Adipocyte (in vitro differentiated cells): ENCODE measurements at places on chromosomes 6 and 20.
A peak's percentile ranks its signal among the peaks of the same experiment; 100 is the strongest.

- no peak for DNase-seq
Observed at GRCh38 chr6:164085091-164086075, 670.9 kb downstream of the QKI start.

DNA sequence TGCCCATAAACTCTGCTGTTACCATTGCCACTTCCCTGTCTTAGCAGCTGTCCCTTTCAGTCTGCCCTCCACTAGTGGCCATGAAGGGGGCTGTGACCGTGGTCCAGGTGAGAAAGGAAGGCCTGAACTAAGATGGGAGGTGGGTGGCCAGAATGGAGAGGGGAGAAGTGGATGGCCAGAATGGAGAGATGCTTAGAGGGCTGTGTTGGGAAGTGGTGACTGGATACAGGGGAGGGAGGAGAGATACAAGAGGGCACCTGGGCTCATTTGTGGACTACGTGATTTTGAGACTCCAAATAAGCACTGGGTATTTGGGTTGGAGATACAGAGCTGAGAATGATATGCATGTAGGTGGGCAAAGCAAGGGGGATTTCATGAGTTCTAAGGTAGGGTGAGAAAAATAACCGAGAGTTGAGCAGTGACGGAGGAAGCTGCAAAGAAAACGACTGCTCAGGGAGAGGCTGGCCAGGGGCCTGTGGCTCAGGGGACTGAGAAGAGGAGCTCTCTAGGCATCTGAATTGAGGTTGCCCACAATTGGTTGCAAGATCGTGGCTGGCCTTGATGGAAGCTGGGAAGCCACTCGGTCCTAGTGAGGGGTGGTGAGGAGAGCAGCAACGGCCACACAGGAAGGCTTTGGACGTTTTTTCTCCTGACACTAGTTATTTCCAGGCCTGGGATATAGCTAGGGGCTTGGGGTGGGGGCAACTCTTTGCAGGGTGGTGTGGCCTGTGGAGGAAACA lies 36.9 kb downstream of the PANK2 start:
- DNase-seq = no peak

DNA sequence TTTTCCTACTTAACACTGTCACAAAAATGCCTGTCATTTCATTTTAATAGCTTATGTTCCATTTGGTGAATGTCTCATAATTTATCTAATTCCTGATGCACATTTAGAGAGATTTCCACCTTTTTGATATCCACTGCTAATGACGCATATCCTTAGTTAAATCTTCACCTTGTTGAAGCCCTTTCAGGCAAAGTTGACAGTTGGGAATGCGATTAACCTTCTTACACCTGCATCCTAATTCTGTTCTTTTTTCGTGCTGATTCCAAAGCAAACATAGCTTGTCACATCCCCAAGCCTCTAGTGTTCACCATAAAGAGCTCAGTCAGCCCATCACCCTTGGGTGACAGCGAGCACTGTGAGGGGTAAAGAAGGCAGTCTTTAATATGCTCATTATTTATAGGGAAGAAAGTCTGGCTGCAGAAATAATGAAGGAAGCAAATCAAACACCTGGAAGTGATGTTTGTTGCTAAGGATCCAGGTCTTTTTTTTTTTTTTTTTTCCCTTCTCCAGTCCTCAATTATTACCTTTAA lies 205.6 kb downstream of the DTNBP1 start:
- no peak for DNase-seq

DNA sequence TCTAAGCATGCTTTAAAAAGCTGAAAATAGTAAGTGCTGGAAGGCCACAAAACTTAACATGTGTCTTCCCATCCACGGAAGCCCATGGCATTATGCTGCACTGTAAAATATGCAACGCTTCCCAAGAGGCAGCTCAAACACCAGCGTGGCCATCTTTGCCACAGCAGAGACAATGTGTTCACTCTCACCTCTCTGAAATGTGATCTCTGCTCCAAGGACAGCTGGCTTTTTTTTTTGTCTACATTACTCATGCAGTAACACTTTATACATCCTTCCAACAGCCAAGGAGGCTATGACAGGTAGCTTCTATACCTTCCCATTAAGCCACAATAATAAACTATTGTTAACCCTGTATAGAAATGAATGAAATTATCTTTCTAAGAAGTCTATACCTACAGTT lies 49.2 kb downstream of the BLOC1S5 start:
- DNase-seq = no peak

GRCh38 chr20:38975539-38976120 lies 13.5 kb downstream of the DHX35 start:
- no peak for DNase-seq

- DNase-seq = peak; percentile 32
Observed at GRCh38 chr6:121157906-121158305, 176.4 kb downstream of the TBC1D32 start.

DNA sequence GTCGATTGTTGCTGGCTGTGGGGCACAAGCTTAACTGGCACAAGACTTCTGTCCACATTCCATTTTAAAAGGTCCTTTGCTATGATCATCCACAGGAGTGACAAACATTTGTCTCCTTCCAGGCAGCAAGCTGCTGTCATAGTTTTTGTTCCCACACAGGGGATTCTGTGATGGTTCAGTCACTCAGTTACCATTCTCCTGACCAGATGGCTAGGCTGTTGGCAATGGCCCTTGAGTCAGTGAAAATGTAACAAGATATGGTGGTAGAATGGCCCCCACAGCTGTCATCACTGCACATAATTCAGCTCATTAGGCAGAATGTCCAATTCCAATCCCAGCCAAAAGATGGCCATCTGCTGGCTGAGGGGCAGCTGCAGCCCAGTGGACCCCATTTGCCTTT lies 13.7 kb downstream of the BPIFA1 start:
- no peak for DNase-seq

DNA sequence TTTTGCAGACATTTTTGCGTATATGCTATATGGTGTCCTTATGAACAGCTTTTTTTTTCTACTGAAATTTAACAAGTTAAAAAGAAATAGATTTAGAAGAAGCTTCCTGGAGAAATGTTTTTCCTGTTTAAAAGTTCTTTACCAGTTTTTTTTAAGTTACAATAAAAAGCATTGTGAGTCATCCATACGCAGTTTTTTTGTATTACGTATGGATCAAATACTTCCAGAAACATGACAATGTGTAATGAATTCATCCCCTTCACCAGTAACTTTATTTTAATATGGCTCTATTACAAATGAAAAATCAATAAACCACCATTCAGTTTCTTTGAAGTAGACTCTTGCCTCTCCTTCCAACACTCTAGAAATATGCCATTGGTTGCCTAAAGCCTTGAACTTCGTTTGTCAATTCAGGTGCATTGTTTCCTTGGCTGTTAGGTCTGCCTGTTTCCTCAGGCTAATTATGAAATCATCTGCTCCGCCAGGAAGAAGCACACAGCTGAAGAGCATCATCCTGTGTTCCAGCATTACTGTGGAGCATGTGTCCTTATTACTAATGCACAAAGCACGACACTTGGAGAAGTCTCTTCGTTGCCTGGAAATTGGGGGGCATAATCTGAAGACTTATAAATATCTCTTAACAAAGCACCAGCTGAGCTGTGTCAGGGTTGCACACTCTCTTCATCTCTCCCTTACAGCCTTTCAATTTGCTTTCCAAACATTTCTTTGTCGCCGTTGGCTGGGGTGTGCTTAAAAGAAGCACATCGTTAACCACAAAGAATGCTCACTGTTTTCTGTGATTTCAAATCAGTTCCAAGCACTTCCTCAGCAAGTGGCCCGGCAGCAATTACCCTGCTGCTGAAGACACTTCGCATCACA lies 9.6 kb downstream of the MOXD1 start:
- DNase-seq = peak; percentile 78

DNA sequence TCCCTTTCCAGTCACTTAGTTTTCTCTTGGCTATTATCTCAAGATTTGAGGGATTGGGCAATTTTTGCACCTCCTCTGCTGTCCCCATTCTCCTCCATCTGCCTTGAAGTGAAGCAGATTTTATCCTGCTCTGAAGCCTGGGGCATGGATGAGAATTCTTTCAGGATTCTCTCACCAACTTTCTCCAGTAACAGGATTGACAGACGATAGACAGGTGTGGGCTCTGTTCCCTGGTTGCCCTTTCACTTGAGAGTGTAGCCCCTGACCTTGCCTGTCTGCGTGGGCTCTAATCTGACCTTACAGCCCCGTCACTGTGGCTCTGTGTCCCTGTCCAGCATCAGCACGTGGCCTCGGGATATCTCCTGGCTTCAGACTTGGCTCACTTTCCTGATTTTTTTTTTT lies 27.1 kb downstream of the CDYL start:
- no peak for DNase-seq

DNA sequence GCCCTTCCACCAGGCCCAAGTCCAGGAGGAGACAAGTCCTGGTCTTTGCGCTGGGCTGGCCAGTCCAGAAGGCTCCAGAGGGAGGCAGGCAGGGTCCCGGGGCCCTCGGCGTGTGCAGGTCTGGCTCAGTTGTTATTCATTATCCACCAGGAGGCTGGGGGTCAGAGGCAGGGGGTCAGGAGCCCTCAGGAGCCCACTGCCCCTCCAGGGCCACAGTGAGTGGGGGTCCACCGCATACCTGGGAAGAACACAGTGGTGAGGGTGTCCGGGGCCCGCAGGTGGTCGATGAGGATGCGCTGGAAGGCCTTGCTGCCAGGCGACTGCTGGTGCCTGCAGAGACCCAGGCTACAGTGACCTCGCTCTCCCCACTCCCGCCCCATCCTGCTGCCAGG lies 4.4 kb upstream of the C20orf144 start:
- no peak for DNase-seq

DNA sequence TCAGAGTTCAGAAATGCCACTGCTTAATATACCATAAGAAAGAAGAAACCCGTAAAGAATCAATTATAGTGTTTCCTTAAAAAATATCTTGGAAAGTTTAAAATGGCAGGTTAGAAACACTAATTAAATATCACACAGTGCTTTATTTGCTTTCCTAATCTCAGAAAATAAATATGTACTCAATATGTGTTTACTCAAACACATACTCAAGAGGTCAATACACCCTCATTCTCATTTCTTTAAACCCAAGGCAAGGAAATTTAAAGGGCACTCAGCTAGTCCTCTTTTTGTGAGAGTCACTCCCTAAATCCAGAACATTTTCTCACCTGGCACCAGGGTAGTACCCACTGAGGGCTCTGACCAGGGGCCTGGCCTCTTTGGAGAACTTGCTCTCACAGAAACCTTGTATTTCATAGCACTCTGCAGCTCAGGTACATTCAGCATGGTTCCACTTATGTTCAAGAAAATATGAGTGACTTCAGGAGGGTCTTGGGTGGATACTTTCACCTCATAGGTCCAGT lies 38.2 kb downstream of the ROS1 start:
- DNase-seq = no peak

GRCh38 chr6:155036907-155037306 lies 41.8 kb downstream of the TIAM2 start:
- no peak for DNase-seq

DNA sequence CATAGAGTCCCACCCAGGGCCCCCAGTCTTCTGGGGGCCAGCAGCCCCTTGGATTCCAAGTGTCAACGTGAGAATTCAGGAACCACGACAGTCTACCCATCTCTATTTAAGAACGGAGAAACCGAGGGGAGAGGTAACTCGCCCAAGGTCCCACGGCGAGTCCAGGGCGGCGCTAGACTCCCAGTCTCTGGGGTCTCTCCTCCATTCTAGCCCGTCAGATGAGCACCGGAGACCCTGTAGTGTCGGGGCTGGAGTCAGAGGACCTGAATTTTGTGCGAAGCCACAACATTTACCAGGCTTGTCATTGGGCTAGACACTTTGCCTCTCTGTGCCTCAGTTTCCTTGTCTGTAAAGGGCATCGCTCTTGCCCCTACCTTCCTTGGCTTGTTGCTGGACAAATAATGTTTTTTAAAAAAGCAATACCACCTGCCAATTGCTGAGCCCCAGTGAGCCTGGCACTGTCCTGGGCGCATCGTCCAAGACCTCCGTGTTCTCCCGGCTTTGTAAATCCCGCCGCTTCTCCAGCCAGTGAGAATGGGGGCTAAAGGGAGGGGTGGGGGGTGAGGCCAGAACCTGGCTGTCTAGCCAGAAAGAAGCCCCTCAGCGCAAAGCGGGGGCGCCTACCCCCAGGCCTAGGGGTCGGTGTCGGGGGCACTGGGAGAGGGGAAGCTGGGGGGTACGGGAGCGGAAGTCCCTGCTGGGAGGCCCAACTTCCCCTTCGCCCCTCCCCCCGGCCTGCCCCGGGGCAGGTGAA lies 91.7 kb downstream of the NCR2 start:
- DNase-seq = no peak

DNA sequence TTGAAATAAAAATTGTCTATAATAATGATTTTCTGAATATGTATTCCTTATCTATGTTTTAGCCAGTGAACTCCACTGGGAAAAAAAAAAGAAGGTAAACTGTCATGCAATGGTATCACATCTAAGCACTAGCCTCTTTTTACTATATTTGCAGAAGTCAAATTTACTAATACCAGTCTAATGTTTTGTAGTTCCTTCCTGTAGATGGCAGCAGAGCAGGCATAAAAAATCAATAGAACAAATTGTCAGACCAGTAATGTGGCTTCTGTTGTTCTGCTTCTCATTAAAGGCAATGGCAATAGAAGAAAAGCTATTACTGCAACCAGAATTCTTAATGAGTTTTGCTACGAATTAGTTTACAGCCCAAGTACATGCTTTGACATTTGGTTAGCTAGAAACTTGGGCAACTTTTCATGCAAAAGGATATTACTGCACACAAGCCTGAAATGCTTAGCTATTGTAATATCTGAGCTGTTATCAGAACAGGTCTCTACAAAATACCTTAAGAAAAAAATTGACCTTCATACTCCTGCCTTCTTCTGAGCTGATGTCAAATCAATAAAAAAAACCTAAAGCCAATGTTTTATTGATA lies 476.9 kb downstream of the KHDRBS2 start:
- DNase-seq = peak; percentile 35

DNA sequence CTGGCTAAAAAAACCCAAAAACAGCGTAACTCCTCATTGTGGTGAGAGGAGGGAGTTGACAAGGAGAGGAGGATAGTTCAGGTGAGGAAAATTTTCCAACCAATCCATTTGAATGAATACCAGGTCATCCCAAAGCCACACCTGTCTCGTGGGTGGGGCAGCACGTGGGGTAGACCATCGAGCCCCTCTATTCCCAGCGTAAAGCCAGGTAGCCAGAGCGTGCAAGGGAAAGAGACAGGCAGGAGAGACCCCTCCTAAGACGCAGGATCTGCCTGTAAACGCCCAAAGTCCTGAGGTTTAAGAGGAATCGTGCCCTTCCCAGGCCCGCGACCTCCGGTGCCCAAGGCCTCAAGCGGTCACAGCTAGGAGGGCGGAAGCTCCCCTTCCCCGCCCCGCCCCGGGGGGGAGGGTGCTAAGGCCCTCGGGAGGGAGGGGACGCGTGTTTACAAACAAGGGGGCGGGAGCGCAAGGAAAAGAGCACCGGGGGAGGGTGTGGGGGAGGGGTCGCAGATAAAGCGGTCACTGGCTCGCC lies 712 bp downstream of the RXRB start:
- DNase-seq = no peak

DNA sequence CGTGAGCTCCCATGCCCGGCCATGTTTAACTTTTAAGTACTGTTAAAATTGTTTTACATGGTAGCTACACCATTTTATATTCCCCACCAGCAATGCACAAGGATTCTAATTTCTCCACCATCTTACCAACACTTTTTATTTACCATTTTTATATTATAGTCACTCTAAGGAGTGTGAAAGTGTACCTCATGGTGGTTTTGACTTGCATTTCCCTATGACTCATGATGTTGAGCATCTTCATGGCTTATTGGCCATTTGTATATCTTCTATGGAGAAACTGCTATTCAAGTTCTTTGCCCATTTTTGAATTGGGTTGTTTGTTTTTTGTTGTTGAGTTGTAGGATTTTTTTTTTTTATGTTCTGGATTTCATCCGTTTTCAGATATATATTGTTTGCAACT lies 15.6 kb upstream of the BPHL start:
- DNase-seq = no peak
